ENCODE measurements at places on chromosomes 1 and 21.

- no peak for DNase-seq
Observed at GRCh38 chr1:39132505-39133339, 71.8 kb upstream of the MACF1 start.

- DNase-seq, result no peak
Observed at GRCh38 chr1:119251751-119252150, 111.3 kb upstream of the WARS2 start.

DNA sequence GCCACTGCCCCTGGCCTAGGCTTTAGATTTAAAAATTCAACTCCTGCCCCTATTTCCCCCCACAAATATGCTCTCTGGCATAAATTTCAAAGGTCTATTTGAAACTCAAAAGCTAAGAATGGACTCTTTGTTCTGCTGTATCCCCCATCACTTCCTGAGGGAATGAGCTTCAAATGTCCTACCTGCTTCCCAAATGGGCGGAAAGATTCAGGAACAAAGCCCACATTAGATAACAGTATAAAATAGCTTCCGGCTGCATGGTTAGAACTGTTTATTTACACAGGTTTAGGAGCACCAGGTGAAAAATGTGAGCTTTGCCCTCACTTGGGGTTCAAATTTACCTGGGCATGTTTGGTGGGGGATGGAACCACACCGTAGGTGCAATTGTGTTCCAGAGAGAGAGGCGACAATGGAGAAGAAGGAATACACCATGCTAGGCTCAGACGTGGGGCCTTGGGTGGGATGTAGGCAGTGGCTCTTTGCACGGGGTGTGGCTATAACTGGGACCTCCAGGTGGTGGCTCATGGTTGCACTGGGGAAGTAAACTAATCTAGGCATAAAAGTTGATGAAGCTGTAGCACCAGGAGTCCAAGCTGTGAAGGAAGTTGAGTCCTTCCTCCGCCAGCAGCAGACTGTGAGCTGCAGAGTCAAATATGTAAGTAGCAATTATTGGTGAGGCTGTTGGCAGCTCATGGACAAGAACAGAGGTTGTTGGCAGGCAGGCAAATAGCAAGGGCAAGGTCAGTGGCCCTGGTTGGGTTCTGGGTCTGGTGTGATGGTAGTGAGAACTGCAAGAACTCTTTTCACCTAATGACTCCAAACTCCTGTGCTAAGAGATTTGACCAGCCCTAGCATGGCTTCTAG, 41.5 kb upstream of the SRSF10 start:
- no peak for DNase-seq

- DNase-seq, result no peak
Observed at GRCh38 chr1:85504417-85504816, 39.5 kb upstream of the DDAH1 start.

DNA sequence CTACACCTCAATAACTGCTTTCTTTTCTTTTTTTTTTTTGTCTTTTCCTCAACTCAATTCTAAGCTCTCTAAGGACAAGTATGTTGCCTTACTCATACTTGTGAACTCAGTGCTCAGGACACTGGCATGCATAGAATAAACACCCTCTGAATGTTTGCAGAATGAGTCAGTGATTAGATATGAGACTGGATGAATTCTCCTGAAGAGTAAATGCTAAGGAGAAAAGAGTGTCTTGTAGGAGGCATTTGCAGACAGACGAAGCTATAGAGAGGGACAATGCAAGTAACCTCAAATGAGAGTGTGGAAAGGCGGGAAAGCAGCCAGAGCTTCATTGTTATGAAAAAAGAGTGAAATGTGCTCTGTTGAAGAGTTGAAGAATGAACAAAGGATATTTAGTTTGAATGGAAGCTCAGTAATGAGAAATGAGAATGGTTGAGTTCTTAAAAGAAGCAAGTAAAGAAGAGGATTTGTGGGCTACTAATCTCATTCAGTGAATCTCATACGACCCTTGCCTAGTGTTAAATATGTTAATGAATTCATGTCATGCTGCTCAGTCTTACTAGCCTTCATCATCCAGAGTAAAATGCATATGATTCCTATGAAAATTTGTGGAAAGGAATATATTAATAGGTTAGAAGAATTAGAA, 166.1 kb upstream of the DPYD start:
- no peak for DNase-seq

DNA sequence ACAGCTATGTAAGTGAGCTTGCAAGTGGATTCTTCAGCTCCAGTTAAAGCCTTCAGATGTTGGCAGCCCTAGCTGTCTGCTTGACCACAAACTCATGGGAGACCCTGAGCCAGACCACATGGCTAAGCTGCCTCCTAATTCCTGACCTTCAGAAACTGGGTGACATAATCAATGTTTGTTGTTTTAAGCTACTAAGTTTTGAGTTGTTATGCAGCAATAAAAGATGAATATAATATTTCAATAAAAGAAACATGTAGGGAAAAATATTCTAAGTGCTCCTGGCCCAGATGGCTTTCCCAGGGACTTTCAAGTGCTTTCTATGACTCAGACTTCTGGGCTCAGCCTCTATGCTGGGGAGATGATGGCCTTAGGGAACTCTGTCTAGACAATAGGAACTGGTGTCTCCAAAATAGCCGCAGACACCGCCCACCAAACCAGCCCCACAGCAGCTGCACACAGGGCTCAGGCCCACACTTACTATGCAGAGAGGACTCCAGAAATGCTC, 20.3 kb upstream of the AZIN2 start:
- DNase-seq, result peak; percentile 92

GRCh38 chr1:47694011-47694890, 256.4 kb downstream of the FOXD2 start:
- no peak for DNase-seq

DNA sequence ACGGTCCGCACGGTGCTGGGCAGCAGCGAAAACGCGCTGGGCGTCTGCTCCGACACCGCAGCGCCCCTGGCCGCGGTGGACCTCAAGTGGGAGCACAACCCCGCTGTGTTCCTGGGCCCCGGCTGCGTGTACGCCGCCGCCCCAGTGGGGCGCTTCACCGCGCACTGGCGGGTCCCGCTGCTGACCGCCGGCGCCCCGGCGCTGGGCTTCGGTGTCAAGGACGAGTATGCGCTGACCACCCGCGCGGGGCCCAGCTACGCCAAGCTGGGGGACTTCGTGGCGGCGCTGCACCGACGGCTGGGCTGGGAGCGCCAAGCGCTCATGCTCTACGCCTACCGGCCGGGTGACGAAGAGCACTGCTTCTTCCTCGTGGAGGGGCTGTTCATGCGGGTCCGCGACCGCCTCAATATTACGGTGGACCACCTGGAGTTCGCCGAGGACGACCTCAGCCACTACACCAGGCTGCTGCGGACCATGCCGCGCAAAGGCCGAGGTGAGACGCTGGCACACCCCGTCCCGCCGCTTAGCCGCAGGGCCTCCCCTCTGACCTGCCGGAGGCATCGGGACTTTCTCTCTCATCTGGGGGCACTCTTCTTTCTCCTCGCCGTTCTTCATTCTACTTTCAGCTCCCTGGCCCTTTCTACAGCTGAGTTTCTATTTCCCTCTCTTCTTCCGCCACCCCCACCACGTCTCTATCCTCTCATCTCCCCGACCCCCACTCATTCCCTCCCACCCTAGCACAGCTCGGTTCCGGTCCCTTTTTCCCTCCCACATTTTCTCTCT, 1.0 kb downstream of the NPR1 start:
- DNase-seq, result peak; percentile 23

- no peak for DNase-seq
Observed at GRCh38 chr1:14605945-14606344, 7.5 kb downstream of the KAZN start.

DNA sequence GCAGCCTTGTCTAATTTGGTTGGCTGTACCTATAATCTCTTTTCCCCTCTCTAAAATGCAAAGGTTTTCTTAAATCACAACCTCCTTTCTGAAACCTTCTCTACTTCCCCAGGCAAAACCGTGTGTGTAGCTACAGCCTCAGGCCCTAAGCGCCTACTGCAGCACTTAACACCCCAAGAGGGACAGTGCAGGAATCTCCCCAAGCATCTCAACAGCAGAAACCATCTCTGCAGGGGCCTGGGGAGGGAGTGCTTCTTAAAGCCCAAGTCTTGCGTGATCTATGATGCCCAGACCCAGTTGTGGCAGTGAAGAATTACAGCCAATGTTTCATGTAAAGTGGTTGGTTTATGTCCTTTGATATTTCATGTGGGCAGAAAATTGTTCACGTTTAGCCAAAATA, 159.3 kb downstream of the DSCAM start:
- no peak for DNase-seq

GRCh38 chr1:29879217-29879616, 642.9 kb downstream of the PTPRU start:
- DNase-seq, result no peak

- peak; percentile 63 for DNase-seq
Observed at GRCh38 chr1:6014130-6014999, 22.1 kb upstream of the NPHP4 start.

GRCh38 chr1:237048803-237049202, 6.8 kb downstream of the RYR2 start:
- no peak for DNase-seq

- DNase-seq, result no peak
Observed at GRCh38 chr1:148263906-148264255, 111.8 kb upstream of the NBPF11 start.

DNA sequence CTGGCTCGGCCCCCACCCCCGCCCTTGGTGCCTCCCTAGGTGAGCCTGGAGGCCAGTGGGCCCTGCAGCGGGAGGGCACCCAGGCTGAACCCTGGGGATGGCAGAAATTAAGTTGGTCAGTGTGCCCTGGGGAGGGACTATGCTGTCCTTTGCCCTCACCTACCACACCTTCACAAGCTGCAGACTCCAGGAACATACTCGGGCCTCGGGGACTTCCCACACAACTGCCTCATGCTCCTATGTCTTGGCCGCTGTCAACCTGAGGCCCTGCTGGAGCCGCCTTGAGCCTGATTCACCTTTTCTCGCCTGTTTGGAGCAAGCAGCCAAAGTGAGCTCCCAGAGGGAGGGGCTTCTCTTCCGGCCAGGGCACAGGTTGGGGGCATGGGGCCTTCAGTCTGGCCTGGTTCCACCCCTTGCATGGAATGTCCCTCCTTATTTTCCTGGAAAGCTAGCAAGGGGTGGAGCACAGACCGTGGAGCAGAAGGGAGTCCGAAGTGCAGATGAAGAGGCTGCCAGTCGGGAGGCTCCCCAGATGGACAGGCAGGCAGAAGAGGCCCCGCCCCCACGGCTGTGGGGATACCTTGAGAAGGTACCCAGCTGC, 24.7 kb downstream of the KNCN start:
- DNase-seq, result no peak

DNA sequence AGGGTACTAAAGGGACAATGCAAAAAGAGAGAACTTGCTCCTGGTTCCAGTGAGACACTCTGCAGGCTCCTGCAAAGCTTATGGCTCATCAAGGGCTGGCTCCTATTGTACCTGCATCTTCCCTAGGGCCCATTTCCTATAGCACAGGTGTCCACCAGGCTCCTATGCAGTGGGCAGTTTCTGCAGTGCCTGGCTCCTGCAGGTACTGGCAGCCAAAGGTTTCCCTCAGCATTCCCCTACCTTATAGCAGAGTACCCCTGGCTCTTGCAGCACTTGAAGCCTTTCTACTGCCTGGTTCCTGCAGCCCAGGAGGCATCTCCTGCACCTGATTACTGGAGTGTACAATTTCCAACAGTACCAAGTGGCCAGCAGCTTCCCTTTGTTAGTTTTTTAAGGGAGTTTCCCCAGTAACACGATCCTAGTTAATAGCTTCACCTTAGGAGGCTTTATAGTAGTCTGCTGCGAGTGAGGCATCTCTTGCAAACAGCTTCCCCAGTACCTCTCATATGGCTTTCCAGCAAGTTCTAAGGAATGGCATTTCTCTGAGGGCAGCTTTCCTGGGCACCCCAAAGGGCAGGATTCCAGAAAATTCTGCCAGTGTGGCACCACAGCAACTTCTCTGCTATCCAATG, 141.7 kb downstream of the DENND1B start:
- DNase-seq, result no peak

- no peak for DNase-seq
Observed at GRCh38 chr1:65615859-65616258, 176.8 kb upstream of the PDE4B start.

GRCh38 chr1:117607471-117607870, 1.6 kb downstream of the TENT5C start:
- no peak for DNase-seq

DNA sequence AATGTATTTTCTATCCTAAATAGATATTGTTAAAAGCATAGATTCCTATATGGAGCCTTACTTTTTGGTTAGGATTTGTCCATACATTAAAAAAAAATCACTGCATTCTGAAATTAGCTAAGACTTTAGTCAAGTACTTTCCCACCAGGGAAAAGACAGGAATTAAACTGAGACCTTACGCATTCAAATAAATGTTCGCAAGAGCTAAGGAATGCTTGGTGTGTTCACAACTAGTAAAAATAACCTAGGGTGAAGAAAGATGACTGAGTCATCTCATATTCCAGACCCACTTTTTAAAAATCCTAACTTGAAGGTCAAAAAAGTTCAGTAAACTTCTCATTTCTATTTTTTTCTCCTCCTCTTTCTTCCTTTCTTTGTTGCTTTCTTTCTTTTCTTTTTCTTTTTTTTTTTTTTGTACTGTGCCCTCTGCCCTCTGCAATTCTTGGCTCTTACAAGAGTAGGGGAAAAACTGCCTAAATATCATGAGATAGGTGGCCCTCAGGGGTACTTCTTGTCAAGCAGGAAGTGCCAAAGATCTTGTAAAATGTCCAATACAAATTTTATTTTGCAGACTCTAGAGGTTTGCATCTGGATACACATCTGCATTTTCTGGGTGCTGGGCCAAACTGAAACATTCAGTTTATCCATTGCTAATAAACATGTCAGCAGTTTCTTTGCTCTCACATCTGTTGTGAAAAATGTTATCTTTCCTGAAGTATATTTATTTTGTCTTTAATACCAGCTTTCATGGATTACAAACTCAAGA, 121.4 kb upstream of the GORAB start:
- DNase-seq, result no peak

- no peak for DNase-seq
Observed at GRCh38 chr1:41566274-41566885, 81.9 kb upstream of the EDN2 start.
